ENCODE measurements at places on chromosomes 1 and 21. TPM values are rescaled to one million over a fixed set of nuclear protein-coding genes. Genes with fewer than 3 reads are reported as not detected.

GRCh38 chr1:151680826-151681225 is 35.8 kb downstream of the CELF3 start:
- no peak for DNase-seq
- peaks cover 2% of the 10 kb centered on the region for H3K36me3 ChIP-seq
- no peak overlapping the region for H3K27ac ChIP-seq
- H3K4me3 ChIP-seq = no peak overlapping the region

DNA sequence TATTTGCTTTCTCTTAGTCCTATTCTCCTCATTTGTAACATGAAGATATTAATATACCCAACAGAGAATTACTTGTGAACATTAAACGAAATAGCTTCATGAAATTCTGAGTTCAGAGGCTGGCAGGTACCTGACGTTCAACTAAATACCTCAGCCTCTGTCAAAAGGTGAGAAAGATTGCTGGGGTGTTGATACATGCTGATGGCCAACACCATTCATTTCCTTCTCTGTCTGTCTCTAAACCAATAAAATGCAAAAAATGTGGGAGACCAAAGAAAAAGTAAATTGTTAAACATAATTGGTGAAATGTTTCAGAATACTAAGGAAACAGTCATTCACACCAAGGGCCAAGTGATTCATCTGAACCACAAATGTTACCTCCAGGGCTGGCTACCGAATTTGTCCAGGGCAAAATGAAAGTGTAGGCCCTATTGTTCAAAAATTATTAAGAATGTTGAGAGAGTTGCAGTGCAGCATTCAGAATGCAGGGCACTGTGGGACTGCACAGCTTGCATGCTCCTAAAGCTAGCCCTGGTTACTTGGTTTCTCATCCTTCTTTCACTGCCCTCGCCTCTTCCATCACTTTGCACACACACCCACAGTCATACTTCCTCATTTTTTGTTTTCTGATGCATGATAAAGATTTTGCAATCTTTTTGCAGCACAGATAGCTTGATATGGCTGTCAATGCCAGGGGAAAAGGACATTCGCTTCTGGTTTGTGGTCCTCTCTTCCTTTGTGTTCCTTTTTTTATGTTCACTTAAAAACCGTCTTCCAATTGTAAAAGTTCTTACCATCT is 414.3 kb upstream of the NR5A2 start:
- H3K36me3 ChIP-seq = no peaks in the 10 kb centered on the region
- no peak overlapping the region for H3K4me3 ChIP-seq
- H3K27ac ChIP-seq = no peak overlapping the region
- no peaks in the 10 kb centered on the region for H3K4me1 ChIP-seq

DNA sequence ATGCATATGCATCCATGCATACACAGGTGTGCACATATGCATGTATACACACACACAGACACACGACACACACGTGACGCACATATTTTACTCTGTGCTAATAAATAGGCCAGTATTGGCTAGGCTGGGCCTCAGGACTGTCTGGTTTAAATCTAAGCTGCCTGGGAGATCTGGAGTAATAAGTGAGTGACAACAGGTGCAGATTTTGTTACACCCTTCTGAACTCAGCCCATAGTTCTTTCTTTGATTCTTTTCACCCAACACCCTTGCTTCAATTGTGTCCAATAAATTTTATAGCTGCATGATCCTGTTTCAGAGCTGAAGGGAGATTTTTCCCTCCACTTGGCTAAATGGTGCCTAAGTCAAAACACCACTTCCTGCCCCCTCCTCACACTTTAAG is 132.8 kb downstream of the FGGY start:
- no peaks in the 10 kb centered on the region for H3K36me3 ChIP-seq
- no peak overlapping the region for H3K4me3 ChIP-seq
- no peak overlapping the region for H3K27ac ChIP-seq

Gene PGBD5
- total RNA-seq = 3.7 TPM

Gene NHLH1
- 0.09 TPM for total RNA-seq

Gene IFI44
- 42.3 TPM for total RNA-seq

Measured in kidney (tissue), 22 donors.